Karpas-422 (cell line): ENCODE measurements at places on chromosomes 7 and 10.

GRCh38 chr10:110865809-110866482 lies 5.8 kb upstream of the PDCD4 start:
- peak; percentile 71 for DNase-seq

DNA sequence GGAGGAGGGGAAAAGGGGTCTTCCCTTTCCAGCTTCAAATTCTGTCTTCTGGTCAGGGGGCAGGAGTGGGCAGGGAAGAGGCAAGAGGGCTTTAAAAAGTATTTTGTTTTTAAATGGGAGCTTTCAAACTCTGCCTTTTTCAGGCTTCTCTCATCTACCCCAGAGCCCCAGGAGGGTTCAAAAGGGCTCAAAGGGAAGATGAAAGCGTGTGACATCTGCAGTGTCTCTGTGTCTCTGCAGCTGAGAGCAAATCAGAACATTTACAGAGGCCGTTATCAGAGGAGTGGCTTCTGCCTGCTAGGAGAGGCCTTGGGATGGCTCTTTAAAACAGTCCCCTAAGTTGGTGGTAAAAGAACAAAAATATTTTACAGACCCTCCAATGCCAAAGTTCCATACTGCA lies 30.3 kb downstream of the TRIM8 start:
- DNase-seq = no peak

DNA sequence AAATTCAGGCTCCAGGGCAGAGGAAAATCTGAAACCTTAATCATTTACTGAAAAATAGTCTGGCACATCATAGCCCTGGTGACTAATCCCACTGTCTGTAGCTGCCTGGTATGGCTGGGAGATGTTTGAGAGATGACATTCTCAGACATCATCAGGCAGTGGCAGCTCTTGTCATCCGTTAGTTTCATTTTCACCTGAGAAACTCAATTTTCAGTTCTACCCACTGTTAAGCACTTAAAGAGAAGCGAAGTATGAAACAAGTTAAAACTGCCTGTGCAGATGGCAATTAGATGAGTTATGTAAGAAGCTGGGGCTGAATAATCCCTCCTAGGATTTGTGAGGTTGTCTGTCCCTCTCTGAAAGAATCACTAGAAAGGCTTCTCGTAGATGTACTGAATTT lies 150.2 kb downstream of the NSUN6 start:
- DNase-seq = no peak

DNA sequence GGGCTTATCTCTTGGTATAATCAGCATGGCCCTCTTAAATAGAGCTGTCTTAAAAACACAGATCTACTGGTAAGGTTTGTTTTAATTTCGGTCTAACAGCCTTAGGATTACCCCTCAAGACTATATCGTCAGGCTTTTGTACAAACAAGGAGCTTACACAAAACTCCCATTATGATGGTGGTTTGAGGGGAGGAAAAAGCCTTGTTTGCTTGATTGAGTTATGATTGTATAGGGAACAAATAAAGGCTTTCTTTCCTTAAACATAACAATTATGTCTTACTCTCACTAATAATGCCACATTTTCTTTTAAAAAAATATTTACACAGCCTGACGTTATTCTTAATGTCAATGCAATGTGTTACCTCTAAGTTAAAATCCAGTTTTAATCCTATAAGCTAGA lies 188.8 kb upstream of the TCF7L2 start:
- DNase-seq = no peak

GRCh38 chr7:78777829-78778228 lies 675.6 kb downstream of the MAGI2 start:
- no peak for DNase-seq

GRCh38 chr10:99761365-99761764 lies 21.1 kb upstream of the ABCC2 start:
- DNase-seq = no peak

GRCh38 chr10:110151467-110151866 lies 55.9 kb upstream of the MXI1 start:
- DNase-seq = no peak

DNA sequence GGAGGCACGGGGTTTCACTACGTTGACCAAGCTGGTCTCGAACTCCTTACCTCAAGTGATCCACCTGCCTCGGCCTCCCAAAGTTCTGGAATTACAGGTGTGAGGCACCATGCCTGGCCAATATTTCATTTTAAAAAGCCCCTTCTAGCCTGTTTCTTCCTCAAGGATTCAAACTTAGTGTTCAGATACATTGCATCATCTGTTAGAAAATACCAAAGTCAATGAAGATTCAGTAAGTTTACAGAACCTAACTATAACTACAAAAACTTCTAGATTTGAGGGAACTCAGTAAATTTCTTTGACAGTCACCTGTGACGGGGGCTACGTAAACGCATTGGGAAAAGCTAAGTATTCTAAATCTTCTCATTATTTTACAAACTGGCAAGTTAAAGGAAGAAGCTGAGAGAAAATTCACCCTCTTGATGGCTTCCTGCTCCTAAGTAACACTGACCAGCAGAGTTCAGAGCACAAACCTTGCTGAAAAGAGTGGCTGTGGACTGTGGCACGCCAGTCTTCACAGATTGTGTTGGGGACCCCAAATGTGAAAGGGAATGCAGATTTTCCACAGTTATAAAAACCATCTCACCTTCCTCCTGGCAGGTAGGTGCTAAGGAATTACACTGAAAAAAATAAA lies 162.2 kb downstream of the PKD1L1 start:
- no peak for DNase-seq

DNA sequence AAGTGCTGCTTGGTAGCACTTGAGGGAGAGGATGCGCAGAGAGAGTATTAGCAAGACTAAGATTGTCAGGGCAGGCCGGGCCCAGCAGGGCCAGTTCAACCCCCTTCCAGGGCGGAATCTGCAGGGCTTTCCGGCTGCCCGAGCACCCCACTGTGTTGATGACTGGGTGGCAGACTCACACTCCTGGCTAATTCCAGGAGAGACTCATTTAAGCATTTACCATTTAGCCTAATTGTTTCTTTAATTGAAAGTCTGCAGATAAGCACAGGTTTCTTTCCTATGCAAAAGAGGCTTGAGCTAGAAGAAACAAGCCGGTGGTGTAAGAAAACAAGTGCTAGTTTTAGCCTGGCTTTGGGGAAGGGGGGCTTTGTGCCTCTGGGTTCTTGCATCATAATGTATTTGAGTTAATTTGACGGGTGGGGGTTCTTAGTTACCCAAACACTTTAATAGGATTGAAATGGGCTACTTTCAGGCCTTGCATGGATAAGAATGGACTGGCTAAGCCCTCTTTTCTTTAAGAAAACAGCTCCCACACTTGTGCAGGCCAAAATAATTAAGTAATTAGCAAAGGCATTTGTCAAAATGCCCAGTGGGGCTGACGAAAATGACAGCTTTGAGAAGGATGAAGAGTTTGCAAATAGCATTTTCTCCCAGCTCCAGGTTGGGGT lies 201.3 kb downstream of the MYOF start:
- DNase-seq = no peak

- no peak for DNase-seq
Measured at GRCh38 chr10:66457629-66458028, 468.2 kb upstream of the LRRTM3 start.

DNA sequence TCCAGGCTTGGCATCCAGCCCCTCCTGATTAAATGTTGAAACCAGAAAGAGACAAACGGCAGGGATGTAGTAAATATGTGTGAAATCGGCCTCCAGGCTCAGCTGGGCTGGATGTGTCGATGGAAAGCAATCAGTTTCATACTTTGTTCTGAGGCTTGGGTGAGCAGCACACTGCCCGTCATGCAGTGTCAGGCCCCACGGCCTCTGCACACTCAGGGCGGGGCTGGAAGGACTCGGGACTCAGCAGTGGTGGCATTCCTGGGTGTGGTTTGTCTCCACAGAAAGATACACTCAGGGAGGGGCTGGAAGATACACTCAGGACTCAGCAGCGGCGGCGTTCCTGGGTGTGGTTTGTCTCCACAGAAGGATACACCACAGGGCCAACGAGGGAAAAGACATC lies 22.0 kb downstream of the ADGRA1 start:
- DNase-seq = no peak

- DNase-seq = no peak
Measured at GRCh38 chr10:116973946-116974455, 31.0 kb downstream of the SHTN1 start.

- DNase-seq = no peak
Measured at GRCh38 chr10:6473430-6473829, 106.6 kb downstream of the PRKCQ start.

DNA sequence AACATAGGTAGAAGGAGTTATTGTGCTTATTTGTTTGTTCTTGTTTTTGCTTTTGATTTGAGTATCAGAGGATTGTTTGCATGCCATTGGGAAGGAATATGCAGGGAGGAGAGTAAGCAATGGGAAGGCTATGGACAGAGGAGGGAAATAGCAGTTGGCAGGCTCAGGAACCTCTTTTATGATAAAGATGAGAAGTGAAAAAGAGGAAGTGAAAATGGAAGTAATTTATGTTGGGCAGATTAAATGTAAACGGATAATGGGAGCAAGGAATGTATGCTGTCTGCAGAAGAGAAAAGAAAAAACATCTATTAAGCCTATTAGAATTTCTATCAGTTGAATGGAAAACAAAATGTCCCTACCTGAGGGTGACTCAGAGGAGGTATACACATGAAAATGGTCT lies 90.1 kb upstream of the NPSR1 start:
- DNase-seq = no peak
